Stimulated activated CD4-positive, alpha-beta T cell treated with anti-CD3 and anti-CD28 coated beads, Interleukin-15, amount 100 ng/mL, for 24 hours (primary cell): ENCODE measurements at places on chromosomes 5 and 9.

DNA sequence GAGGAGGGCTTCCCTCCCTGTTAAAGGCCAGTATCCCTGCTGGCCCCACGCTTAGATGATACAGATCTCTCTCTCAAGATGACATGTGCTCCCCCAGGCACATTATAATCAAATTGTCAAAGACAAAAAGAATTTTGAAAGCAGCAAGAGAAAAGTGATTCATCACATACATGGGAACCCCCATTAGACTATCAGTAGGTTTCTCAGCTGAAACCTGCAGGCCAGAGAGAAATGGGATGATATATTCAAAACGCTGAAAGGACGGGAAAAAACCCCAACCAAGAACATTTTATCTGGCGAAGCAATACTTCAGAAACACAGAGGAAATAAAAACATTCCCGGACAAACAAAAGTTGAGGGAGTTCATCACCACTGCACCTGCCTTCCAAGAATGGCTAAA, 78.7 kb downstream of the CAMSAP1 start:
- no peak for DNase-seq

GRCh38 chr5:102853680-102854079, 98.6 kb downstream of the PAM start:
- DNase-seq = no peak

GRCh38 chr9:17962747-17963146, 383.9 kb downstream of the SH3GL2 start:
- no peak for DNase-seq

DNA sequence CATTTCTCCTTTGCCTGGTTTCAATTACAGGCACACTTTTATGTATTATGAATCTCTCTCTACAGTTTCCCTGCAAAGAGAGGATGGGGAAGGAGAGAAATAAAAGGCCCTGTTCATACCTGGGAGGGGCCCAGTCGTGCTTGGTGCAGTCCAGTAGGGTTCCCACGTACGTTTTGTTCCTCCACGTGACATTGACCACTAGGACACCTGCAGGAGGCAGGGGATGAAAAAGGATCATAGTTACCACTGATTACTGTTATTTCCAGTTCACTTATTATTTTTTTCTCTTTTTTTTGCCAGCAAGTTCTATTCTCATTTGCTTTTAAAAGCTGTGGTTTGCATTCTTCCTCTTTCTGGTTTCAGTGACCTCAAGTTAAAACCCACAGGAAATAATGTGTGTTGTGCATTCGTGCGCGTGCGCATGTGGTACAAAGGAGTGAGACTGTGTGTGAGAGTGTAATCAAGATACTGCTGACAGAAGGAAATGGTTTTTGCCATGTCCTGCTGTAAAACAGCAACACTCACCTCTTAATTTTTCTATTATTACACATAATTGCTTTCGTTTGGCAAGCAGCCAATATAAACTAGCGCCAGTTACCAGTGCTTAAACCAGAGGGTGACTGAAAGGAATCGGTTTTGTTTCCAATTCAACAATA, 96.8 kb downstream of the ZNF608 start:
- peak; percentile 73 for DNase-seq

- DNase-seq = no peak
Observed at GRCh38 chr5:87156631-87157030, 111.1 kb upstream of the RASA1 start.

GRCh38 chr5:28012538-28012937, 974.2 kb upstream of the CDH9 start:
- no peak for DNase-seq

- DNase-seq = no peak
Observed at GRCh38 chr9:569296-569695, 272.2 kb upstream of the DMRT1 start.

- no peak for DNase-seq
Observed at GRCh38 chr5:33275391-33275790, 165.4 kb upstream of the TARS1 start.

DNA sequence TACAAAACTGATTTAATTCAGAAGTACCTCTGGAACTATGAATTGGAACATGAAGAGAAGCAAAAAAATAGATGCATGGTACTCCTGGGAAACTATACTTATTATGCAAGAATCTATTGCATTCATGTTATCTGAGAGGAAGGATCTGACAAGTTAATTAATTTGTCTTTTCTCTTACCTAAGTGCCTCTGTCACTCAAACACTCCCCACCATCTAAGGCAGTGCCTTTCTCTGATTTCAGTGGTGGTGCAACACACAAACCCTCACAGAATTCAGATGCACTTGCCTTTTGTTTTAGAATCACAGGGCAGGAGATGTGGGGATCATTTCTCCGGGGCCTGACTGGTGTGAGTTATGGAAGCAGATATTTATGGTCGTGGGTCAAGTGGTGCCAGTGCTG, 52.5 kb upstream of the C9orf72 start:
- DNase-seq = no peak

- no peak for DNase-seq
Observed at GRCh38 chr5:117189784-117190183, 615.2 kb upstream of the SEMA6A start.

DNA sequence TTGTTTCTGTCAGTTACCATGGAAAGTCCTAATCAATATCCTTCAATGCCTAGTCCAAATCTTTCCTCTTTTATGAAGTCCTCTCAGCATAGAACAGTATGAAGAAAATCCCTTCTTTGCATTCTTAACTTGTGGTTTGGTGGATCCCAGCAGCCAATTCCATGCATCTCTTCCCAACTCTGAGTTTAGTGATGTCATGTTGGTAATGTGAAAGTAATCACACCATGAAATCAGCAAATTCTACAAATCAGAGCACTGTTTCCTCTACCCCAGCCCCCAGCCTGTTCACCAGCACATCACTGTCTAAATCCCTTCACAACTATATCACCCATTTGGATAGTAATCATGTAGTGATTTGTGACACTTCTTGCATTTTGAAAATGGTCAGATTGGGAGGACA, 4.7 kb upstream of the C1QTNF2 start:
- DNase-seq = no peak

- no peak for DNase-seq
Observed at GRCh38 chr5:61519728-61520277, 187.7 kb downstream of the ZSWIM6 start.
